ENCODE measurements at places on chromosomes 2 and 18.

GRCh38 chr2:73069855-73070642, 1.5 kb downstream of the SFXN5 start:
- no peak for DNase-seq

DNA sequence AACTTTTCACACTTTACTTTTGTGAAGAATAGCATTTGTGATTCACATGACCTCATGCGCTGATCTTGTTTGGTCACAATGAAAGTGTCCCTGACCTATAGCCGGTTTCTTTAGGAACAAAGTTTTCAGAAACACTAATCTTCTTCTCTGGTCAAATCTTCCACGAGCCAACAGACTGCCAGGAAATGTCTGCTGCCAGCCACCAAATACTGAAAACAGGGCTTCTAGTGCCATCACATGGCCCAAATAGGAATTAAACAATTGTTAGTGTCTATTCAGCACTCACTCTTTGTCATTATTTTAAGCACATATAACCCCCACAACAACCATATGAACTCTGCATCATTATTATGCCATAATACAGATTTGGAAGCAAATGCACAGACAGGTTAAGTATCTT, 286.5 kb upstream of the SYT4 start:
- no peak for DNase-seq

DNA sequence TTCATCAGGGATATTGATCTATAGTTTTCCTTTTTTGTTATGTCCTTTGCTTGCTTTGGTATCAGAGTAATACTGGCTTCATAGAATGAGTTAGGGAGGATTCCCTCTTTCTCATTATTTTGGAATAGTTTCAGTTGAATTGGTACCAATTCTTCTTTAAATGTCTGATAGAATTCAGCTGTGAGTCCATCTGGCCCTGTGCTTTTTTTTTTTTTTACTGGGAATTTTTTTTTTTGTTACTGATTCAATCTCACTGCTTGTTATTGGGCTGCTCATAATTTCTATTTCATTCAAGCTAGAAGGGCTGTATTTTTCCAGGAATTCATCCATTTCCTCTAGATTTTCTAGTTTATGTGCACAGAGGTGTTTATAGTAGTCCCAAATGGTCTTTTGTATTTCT, 103.9 kb downstream of the RND3 start:
- no peak for DNase-seq

DNA sequence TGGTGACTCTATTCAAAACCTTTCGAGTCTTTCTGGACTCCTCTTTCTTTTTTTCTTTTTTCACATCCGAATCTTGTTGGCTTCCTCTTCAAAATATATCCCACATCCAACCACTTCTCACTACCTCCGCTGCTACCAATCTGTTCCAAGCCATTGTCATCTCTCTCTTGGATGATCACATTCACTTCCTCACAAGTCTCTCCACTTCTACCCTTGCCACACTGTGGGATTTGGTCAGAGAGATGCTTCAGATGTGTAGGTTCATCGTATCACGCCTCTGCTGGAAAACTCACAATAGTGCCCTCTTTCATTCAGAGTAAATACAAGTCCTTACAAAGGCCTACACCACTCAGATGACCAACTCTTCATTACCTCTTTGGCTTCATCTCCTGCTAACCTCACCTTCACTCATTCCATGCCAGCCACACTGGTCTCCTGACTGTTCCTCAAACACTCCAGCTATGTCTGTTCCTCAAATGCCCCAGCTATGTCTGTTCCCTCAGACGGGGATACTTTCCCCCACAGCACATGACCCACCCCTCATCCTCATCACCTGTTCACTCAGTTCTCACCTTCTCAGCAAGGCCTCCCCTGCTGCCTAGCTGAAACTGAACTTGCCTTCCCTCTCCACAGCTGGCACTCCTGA, 67.2 kb upstream of the PELI1 start:
- no peak for DNase-seq

DNA sequence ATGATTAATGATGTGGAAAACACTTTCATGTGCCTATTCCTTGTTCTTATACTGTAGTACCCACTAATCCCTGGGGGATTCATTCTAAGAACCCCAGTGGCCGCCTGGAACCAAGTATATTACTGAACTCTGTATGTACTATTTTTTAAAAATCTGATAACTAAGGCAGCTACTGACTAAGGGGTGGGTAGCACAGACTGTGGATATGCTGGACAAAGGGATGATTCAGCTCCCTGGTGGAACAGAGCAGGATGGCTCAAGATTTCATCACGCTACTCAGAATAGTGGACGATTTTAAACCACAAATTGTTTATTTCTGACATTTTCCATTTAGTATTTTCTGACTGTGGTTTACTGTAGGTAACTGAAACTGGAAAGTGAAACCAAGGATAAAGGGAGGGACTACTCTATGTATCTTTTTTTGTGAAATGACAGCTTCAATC, 41.8 kb upstream of the CDC42EP3 start:
- peak; percentile 14 for DNase-seq
